ENCODE measurements at places on chromosomes 13 and 19.

- DNase-seq = no peak
Observed at GRCh38 chr13:21347753-21348318, 111.3 kb downstream of the ZDHHC20 start.

DNA sequence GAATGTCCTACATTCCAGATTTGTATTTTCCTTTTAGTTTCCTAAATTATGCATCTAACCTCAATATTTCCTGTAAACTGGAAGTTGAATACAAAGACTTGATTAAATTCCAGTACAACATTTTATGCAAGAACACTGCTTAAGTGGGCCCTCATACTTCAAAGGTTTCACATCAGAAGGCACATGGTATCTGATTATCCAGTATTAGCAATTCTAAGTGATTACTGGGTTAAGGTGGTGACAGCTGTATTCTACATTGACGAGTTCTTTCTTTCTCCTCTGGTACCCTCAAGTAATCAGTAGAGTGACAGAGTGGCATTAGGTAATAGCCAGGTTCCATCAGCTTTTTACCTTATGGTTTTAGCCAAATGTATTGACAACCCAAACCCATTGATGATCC, 18.3 kb downstream of the BIVM start:
- DNase-seq = no peak

GRCh38 chr13:35481777-35482176, 5.3 kb upstream of the MAB21L1 start:
- DNase-seq = no peak

- no peak for DNase-seq
Observed at GRCh38 chr13:20161951-20162300, 1.1 kb upstream of the GJA3 start.

DNA sequence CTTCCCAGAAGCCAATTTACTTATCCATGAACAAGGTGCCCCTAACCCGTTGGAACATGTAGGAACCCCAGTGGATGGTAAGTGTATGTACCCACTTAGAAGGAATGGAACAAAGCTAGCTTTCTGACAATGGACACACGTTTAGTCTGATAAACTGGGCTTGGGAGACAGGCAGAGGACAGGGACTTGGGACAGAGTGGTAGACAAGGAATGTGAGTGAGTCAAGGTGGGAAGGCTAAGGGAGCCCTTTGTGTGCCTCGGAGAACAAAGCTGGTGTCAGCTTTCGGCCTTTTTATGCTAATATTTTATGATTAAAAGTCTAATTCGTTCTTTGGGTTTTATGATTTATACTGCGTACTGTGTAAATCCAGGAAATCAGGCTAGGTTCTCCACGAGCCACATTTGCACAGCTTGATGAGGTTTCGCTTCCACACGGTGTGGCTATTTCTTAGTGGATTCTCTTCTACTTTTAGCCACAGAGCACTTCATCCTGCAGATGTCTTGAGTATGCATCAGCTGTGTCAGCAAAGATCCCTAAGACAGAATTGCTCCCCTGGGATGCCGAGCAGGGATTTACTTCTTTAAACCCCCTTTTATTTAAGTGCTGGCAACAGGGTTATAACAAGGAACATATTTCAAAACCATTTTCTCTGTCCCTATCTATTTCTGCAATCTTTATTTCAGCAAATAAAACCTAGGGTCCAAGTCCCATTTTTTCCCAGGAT, 258.5 kb downstream of the DLEU7 start:
- no peak for DNase-seq

DNA sequence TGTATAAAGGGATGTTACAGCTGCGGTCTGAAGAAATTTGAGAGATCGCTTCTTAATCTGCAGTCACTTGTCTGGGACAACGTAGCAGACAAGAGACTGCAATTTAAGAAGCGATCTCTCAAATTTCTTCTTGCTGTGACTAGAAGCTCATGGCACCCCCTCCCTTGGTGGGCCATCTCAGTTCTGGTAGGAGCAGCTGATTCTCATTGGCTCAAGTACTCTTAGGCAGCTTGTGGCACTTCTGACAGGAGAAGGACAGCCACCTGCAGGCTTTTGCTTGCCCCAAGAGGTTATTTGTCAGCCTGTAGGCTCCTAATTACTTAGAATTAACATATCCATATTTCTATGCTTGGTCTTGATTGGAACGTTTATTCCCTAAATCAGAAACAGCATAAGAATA, 503.0 kb downstream of the DCT start:
- no peak for DNase-seq

- no peak for DNase-seq
Observed at GRCh38 chr13:112655913-112656312, 33.9 kb upstream of the ATP11A start.

DNA sequence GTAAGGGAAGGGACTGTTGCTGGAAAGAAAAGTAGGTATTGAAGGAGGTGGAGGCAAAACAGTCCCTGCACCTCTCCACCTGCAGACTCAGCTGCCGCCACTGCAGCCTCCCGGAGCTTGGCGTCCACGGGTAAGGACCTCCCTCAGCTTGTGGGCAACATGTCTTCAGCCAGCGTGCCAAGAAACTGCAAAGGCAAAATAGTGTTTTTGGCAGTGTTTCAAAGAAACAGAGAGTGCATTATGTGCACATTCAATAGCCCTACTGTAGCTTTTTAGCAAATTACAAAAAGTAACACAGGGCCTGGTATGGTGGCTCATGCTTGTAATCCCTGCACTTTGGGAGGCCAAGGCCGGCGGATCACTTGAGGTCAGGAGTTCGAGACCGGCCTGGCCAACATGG, 57.4 kb downstream of the ATP11A start:
- no peak for DNase-seq

DNA sequence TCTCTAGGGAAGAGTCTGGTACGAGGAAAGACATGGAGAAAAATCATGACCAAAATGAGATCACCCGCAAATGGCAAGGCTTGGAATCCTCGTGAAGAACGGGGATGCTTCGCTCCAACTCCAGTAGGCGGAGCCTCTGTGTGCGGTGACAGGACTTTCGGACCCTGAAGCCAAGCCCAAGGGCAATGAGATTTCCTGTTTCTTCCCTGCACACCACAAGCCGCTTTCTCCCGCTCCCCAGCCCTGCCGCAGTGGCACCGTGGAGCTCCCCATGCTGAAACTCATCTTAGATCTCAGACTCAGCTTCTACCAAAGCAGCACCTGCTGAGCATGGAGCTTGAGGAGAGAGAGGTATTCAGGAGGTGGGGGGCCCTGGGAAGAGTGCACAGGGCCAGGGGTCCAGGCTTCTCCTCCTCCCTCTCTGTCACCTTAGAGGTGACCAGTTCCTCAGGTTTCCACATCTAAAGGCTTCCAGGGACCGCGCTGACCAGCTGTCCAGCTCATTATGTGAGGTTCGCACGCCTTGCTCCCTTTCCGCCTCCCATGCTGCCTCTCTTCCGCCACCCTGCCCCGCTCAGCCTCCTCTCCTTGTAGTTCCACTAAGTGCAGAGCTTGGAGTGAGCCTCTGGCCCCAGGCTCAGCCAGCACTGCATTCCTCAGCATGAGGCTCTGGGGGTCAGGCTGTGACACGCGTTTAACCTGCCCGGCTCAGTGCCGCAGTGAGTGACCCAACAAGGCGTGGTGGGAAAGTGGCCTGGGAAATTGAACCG, 153.8 kb upstream of the SOX1 start:
- DNase-seq = no peak

DNA sequence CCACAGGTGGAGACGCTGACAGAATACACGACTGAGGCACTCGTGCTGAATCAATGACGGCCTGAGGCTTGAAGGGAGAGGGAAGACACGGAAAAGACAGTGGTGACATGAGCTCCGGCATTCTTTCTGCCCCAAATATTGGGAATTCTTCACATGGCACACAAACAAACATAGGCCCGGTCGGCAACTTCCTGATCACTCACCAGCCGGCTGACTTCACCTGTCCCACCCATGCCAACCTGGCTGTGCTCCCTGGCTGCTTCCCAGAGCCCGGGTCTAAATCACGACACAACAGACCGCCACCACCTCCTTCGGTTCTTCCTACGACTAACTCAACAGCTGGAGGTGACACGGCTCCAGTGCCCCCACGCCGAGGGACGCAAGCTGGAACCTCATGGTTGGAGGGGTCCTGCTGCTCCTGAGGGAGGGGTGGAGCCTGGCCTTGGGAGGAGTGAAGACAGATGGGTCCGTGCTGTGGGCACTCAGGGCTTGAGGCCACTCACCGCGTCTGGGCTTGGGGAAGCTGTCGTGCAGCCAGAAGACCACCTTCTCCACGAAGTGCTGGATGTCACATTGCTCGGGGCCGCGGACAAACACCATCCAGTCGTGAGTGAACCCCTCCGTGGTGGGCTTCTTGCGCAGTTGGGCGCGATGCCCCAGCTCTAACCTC, 9.6 kb downstream of the MLLT1 start:
- DNase-seq = no peak

DNA sequence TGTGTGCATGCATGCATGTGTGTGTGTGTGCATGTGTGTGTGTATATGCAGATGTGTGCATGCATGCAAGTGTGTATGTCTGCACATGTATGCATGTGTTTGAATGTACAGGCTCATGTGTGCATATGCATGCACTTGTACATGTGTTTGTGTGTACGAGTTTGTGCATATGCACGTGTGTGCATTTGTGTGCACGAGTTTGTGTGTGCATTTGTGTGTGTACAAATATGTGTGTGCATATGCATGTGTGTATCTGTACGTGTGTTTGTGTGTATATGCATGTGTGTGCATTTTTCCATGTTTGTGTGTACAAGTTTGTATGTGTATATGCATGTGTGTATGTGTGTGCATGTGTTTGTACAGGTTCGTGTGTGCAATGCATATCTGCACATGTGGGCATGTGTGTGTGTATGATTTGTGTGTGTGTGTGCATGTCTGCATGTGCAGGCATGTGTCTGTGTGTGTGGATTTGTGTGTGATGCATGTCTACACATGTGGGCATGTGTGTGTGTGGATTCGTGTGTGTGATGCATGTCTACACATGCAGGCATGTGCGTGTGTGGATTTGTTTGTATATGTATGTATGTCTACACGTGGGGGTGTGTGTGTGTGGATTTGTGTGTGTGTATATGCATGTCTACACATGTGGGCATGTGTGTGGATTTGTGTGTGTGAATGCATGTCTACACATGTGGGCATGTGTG, 57.1 kb downstream of the F2RL3 start:
- DNase-seq = no peak

DNA sequence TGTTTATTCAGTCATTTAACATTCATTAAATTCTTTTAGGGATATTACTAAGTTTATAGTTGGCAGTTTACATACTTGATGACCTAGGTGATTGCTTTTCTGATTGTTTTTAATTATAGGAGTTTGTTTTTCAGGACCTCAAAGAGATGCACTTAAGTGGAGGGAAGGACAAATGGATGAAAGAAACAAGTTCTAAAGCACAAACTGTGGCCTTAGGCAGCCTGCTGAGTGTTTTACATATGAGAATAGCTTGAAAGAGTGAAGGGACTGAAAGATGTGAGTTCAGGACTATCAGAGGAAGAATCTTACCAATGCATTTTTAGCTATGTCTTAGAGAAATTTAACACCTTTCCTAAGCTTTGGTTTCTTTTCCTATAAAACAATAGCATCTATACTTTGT, 402.6 kb downstream of the KLF12 start:
- DNase-seq = no peak

- DNase-seq = no peak
Observed at GRCh38 chr19:33756177-33756576, 40.5 kb upstream of the KCTD15 start.

GRCh38 chr19:48283908-48284307, 14.0 kb downstream of the ZNF114 start:
- peak; percentile 94 for DNase-seq

- DNase-seq = no peak
Observed at GRCh38 chr19:3381701-3382372, 15.5 kb downstream of the NFIC start.

DNA sequence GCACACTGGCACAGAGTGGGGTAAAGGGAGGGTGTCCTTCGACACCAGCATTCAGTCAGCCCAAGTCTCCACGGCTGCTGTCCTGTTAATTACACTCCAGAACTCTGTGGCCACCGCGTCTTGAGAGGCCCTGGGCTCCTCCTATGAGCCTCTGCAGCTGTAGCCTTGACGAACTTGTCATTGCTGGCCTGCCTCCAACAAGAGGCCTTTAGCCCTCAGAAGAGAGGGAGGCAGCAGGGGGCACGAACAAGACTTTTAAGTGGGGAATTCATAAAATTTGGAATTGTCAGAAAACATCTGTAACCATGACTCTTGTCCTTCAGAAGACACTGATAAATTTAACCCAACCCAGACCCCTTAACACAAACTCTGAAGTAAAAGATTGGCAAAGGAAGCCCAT, 241.9 kb downstream of the UQCRFS1 start:
- DNase-seq = no peak

GRCh38 chr19:34838753-34839431, 65.9 kb upstream of the ZNF599 start:
- no peak for DNase-seq

- DNase-seq = no peak
Observed at GRCh38 chr19:57317503-57317902, 2.8 kb upstream of the ZNF543 start.

DNA sequence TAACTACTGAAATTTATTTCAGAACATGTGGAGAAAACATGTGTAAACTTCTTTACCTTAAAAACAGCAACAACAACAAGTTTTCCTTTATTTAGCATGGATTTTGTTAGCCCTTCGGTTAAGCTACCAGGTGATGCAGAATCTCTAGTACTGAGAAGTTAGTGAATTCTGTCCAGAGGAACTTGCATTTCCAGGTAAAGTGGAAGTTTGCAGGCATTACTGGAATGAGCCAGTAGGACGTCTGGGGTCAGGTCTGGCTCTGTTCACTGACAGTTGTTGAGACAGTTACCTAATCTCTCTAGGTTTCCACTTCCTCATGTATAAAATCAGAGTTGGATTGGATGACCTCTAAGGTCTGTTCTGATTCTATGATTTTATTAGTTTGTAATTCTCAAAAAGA, 244.3 kb downstream of the OLFM4 start:
- DNase-seq = no peak

DNA sequence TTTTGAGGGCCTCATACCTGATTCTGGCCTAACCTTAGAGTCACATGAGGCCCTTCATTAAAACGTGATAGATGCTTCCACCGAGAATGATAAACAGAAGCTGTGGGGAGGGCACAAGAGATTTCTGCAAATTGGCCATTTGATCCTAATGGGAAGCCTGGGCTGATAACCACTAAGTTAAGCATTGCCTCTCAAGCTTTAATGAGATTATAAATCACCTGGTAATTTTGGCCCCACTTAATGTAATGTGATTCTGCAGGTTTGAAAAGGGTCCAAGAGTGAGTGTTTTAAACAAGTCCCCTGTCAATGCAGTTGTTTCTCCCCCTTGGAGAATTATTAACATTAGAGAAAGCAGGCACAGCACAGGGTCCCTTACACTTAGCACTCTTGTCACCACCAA, 42.0 kb downstream of the ZNF486 start:
- no peak for DNase-seq

- no peak for DNase-seq
Observed at GRCh38 chr19:27775395-27775794, 1437.6 kb downstream of the UQCRFS1 start.

All from HS-27A (cell line).